ENCODE measurements at places on chromosomes 5 and 9.

DNA sequence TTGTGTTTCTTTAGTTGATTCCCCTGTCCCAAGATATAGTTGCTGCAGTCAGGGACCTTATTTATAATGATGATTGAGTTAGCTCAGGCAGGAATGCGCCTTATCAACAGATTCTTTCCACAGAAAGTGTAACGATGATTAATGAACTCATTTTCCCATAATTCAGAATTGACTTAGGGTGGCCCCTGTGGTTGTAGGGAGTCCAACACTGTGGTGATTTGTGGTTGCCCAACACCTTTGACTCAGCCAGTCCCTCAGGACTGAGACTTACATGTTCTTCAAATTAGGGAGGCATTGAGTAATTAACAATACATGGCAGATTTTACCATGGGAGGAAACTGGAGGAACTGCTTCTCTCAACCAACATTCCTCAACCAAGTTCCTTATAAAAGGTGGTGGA, 221.9 kb downstream of the GABRG2 start:
- DNase-seq: no peak

DNA sequence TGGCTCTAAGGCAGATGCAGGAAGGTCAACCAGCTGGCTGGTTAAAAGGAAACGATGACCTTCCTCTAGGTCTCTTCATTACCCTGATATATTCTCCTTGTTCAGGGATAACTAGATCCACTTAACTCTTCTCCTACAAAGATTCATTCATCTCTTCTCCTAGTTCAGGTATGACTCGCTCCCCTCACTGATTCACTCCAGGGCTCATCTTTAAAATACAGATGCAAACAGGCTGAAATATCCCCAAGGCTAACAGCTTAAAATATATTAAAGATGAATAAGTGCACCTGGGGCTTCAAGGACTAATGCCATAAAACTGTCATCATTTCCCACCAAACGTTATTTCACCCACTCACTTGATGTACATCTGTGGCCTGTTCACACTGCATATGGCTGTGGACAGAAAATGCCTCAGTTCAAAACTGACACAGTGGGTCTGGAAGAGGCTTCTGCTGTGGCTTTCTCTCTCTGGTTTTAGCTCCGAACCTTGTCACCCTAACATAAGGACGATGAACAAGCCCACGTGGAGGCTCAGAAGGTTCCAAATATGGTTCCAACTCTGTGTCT, 366.9 kb downstream of the DEPDC1B start:
- DNase-seq: no peak

- DNase-seq: no peak
Observed at GRCh38 chr9:126128494-126129142, 198.0 kb upstream of the MVB12B start.

- DNase-seq: no peak
Observed at GRCh38 chr5:139104577-139105276, 93.4 kb downstream of the SIL1 start.

GRCh38 chr5:74131250-74131649, 505.3 kb downstream of the ARHGEF28 start:
- DNase-seq: no peak

DNA sequence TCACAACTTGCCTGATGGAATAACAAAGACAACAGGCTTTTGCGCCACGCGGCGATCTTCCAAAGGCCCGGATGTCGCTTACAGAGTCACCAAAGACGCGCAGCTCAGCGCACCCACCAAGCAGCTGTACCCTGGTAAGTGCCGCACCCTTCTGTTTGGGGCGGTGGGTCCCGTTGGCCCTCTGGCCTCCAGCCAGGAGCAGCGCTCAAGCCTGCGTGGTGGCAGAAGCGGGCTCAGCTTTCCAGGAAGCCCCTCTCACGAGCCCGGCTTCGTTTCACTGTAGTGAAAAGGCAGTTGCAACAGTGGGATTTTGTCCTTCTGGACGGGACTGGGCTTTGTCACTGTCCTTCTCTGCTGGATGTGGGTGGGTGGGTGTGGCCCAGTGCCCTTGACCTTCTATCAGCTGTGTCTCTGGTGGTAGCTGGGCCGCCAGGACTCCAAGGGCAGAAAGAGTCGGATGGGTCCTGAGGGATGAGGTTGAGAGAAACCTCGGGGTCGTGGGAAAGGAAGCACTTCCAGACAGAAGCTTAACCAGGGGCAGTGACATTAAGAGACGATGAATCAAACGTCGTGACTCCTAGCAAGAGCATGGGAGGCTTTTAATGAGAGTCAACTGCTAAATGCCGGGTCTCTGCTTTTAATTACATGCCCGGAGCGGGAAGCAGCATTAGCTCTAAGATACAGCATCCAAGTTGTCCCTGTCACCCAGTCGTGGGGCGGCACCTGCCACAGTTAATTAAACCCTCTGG, 49.5 kb downstream of the COL5A1 start:
- no peak for DNase-seq

DNA sequence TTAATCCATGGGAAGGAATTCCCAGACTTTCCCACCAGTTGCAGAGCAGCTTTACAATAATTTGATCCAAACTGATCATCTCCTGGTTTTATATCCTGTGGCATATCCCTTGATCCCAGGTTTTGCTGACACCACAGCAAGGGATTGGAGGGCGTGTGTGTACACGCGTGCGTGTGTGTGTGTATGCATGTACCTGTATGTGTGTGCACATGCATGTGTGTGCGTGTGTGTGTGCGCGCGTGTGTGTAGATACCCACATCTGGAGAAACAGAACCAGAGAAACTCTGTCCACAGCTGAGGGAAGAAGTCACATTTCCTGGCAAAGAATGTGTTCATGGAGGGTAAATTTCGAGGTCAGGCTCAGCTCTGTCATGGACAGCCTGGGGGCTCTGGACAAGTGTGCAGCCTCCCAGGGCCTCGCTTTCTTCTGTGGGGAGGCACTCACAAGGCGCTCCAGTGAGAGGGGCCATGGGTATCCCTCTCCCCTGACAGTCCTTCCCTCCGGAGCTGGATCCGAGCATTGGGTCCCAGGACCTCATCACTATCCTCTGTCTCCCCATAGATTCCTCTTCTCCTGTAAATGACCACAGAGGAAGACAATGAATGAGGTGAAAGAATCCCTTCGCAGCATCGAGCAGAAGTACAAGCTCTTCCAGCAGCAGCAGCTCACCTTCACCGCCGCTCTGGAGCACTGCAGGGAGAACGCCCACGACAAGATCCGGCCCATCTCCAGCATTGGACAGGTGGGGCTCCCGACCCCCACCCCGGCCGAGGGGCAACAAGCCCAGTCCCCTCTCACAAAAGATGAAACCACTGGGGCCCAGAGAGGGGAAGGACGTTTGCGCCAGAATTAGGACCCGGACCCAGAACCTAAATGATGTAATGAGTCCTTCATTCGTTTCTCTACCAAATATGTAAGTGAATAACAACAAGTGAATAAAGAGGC, 4.9 kb downstream of the SPACA9 start:
- DNase-seq: no peak

DNA sequence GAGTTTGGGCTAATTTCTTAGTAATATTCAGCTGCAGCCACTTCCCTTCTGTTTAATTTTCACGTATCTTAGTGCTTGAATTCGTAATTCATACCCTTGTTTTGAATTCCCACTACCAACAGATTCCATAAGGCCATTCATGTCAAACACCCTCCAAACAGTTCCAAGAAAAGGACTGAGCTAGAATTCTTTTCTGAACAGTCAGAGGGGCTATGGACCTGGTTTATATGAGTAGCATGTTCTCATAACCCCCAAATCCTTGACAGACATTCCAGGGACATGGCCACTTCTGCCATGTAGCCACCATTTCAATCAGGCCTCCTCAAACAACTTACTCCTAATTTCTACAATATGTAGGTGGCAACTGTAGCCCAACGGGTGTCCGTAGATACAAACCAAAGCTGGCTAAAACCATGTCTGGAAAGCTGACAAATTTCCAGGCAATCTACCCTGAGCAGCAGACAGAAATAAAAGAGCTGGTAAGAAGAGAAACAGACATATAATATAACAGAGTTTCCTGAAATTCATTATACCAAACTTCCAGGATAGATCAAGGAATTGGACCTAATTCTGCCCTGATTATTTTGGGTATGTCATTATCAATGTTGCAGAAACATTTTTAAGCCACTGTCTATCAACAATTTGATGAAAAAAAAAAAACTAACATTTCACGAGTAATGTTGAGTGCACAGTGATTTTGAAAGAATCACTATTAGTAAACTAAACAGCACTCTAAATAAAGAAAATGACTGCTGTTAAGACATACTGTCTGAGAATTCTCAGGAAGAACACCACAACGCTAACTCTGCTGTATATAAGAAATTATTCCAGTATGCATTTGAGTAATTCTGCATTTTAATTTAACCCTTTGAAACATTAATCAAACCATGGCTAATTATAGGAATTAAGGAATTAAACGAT, 40.7 kb downstream of the EBF1 start:
- no peak for DNase-seq

DNA sequence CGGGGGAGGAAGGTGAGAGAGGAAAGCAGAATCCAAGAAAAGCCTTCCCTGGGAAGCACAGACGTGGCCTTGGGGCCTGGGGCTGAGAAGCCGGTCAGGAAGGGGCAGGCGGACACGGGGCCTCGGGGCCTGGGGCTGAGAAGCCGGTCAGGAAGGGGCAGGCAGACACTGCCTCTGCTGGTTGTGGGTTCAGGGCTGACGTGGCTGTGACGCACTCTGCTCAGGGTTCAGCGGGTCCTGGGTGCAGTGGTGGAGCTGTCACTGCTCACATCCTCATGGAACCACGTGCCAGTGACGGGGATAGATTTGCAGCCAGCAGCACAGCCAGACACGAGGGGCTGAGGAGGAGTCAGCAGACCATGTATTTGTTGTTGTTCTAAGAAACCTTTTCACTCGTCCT, 12.8 kb downstream of the PAEP start:
- DNase-seq: no peak

GRCh38 chr5:135222771-135223170, 176.3 kb downstream of the MACROH2A1 start:
- DNase-seq: no peak

DNA sequence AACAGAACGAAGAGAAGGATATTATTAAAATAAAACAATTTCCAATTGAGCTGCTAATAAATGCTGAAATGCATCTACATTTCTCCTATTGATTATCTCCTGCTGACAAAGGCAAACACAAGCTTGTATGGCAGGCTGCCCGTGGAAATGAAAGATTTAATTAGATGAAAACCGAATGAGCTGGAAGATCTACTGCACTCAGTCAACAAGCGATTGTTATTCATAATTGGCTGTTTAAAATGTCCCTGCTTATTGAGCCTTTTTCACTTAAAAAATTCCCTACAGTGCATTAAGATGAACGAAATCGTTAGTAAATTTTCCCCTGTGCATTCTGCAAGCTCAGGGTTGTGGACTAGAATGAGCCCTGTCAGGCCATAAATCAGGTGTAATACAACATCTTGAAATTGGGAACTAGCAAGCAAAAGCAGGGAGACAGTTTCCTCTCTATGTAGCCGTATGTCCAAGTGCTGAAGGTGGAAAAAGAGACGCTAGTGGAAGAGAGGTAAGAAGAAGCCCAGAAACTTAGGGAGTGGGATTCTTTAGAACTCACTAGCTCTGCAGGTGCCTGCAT, 28.5 kb upstream of the KIF4B start:
- DNase-seq: no peak

DNA sequence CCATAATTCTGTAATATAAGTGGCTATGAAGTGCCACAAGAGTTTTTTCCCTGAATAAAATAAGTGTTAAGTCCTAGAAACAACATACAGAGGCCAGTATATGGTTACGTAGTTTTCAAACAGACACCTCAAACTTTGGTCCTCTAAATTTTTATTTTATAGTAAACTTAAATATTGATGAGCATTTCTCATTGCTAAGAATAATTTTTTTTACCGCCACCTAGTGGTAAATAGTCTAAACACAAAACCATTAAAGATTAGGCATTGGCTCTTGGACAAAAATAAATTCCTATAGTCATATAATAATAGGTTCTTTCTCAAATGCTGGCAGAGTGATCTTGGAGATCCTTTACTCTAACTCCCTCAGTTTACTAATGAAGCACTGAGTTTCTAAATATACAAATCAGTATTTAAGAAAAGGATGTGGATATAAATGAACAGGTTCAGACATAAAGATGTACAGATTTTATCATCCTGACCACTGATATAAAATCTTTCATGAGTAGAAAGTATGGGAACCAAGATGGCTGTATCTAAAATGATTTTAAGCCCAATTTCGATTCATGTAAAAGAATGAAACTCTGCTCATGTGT, 136.2 kb downstream of the FANCC start:
- DNase-seq: no peak

GRCh38 chr9:98108531-98109031, 10.4 kb downstream of the TRIM14 start:
- DNase-seq: no peak

DNA sequence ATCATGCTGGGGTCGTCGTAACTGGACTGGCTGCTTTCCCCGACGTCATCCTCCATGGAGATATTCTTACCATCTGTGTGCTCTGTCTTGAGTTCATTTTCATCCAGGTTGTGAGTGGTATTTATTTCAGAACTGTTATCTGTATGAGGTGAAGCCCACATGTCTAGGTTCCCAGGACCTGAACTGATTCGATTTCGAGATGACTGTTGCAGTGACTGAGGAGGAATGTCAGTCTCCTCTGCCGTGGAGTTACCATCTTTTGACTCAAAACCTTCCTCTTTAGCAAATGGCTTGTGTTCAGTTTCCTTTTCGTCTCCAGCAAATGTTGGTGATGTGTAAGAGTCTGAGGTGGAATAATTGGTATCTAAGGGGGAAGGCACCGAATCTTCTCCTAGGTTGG, 55.2 kb upstream of the PCA3 start:
- no peak for DNase-seq

- DNase-seq: no peak
Observed at GRCh38 chr9:130462685-130463540, 18.2 kb downstream of the ASS1 start.

- no peak for DNase-seq
Observed at GRCh38 chr9:81182431-81182830, 506.9 kb downstream of the TLE1 start.

GRCh38 chr5:33457126-33457525, 16.4 kb downstream of the TARS1 start:
- no peak for DNase-seq

DNA sequence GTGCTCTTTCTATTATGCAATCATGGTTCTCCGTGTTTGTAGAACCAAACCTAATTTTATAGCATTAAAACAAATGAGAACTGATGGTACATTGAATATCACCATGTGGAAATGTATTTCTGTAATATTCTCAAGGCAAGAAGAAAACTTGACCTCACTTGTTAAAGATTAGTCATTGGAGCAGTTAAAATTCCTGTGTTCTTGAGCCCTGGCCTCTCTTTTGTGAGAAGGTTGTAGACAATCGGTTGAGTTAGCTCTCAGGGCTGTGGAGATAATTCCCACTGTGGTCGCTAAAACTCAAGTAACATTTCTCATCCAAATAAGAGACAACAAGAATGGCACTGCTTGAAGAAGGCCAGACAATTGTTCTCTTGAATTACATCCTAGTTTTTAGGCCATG, 216.0 kb upstream of the KLF4 start:
- no peak for DNase-seq

DNA sequence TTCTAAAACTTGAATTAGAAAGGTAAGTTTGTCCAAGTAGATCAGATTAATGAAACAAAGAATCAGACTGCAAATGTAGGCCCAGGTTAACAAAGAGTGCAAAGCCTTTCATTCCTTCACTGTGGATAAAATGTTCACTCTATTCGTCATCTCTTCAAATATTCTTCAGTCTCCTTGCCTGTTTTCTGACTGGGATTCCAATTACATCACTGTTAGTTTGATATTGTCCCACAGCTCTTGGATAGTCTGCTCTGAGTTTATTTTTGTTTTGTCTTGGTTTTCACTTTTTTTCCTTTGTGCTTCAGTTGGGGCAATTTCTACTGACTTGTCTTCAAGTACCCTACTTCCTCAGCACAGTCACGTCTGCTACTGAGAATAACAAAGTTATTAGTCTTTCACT, 38.5 kb upstream of the GZMA start:
- no peak for DNase-seq

- no peak for DNase-seq
Observed at GRCh38 chr5:176362233-176362490, 598 bp upstream of the KIAA1191 start.

Measured in activated naive CD4-positive, alpha-beta T cell treated with Interleukin-2 at 50 U/mL for 16 hours (primary cell).